NCI-H1694 (cell line): ENCODE measurements at places on chromosomes 16 and 17.
A peak's percentile ranks its signal among the peaks of the same experiment; 100 is the strongest.

DNA sequence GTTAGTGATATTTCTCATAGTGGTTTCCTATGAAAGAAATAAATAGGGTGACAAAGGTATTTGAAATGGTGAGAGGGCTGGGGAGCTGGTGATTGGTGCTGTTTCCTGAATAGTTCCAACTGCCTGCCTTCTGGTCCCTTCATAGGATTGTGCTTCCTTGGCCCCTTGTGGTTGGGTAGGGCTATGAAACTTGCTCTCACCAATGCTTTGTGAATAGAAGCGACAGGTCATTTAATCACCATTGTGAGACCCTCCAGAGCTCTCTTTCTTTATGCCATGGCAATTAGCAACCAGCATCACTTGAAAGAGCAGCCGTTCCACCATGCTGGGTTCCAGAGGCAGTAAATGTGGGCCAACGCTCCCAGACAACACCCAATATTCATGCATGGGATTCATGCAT lies 23.7 kb upstream of the WWOX start:
- no peak for DNase-seq

DNA sequence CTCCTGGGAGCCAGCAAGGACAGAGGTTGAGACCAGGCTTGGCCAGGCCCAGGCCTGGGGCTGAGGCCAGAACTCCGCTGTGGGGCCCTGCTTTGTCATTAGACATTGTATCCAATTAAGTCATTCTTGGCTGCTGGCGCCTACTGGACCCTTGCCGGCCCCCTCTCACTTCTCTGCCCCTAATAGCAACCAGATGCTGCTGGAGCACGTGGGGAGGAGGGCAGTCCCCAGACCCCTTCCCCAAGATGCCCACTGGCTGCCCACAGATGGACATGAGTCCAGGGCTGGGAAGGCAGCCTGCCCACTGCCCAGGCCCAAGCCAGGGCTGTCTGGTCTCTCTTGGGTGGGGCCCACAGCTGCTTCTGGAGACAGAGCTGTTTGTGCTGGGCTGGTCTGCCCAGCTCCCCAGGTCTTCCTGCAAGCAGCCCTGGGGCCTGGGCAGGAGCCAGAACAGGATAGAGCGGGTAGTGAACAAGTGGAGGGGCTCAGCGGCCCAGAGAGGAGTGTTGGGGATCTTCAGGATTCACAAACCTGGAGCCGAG lies 7.8 kb downstream of the PLXDC1 start:
- DNase-seq = no peak

DNA sequence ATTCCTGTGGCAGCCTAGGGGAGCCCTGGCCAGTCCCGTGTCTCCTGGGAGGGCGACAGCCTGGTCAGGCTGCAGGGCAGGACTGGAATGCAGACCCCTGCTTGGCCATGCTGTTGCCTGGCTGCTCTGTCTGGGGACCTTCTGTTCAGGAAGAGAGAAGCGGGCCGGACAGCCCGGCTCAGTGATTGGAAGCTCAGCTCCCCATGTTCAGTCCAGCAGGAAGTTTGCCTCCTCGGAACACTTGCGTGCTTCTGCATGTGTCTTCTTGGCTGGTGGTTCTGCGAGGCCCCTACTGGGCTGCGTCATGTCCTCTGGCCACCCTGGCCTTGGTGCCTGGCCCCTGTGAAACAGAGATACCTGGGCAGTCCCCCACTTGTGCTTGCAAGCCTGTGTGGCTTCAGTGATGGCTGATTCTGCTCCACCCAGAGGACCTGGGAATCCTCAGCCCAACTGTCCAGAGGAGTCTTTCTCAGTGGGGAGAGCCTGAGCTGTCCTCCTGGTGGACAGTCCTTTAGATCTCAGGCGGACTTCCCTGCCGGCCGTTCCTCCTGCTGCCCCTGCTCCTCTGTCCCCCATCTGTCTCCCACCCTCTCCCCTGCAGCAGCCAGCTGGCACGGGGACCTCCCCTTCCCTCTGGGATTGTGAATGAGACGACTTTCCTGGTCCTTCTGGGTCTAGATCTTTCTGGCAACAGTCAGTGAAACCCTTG lies 279.5 kb downstream of the SEC14L1 start:
- DNase-seq = no peak

GRCh38 chr16:50152351-50152806 lies 727 bp upstream of the TENT4B start:
- no peak for DNase-seq

DNA sequence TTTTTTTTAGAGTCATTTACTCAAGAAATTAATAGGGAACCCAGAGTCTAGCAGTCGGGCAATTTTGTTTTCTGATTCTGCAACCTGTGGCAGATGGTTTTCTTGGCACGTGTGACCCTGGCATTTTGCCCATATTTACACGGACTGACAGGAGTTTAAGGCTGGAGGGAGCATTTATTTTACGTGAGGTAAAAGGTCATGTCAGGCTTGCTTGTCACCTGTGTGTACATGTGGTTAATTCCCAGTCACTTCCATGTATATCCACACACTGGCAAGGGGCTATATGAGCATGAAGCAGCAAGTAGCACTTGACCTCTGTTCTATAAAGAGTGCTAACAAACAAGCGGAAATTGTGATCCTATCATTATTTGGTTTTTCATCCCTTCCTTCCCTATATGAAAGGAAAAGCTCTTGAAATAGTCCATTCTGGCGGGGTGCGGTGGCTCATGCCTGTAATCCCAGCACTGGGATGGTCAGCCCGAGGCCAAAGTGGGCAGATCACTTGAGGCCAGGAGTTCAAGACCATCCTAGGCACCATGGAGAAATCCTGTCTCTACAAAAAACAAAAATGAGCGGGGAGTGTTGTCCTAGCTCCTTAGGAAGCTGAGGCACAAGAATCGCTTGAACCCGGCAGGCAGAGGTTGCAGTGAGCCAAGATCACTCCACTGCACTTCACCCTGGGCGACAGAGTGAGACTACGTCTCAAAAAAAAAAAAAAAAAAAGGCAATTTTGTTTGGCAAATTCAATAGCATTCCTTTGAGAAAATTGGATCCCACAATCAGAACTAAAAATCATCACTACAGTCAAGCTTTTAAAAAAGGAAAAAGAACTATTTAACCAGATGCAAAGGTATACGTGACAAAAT lies 2.1 kb downstream of the SPAG9 start:
- DNase-seq = peak; percentile 87

GRCh38 chr16:50538411-50539052 lies 9.7 kb upstream of the NKD1 start:
- no peak for DNase-seq

DNA sequence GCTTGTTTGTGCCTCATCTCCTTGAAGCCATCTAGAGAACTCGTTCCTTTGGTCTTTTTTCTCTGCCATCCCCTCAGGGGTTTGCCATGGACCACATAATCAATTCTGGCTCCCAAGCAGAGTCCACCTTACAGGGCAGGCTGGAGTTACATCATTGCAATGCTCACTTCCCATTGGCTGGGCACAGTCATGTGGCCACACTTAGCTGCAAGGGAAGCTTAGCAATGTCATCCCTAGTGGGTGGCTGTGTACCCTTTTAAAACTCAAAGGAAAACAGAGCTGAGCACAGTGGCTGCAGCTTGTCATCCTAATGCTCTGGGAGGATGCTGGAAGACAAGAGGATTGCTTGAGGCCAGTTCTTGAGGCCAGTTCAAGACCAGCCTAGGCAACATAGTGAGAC lies 41.9 kb upstream of the POLR3E start:
- no peak for DNase-seq

- DNase-seq = no peak
These were observed 61.2 kb downstream of the USP31 start for GRCh38 chr16:23088018-23088417.

GRCh38 chr17:82019690-82020571 lies 2.7 kb downstream of the CENPX start:
- peak; percentile 53 for DNase-seq

DNA sequence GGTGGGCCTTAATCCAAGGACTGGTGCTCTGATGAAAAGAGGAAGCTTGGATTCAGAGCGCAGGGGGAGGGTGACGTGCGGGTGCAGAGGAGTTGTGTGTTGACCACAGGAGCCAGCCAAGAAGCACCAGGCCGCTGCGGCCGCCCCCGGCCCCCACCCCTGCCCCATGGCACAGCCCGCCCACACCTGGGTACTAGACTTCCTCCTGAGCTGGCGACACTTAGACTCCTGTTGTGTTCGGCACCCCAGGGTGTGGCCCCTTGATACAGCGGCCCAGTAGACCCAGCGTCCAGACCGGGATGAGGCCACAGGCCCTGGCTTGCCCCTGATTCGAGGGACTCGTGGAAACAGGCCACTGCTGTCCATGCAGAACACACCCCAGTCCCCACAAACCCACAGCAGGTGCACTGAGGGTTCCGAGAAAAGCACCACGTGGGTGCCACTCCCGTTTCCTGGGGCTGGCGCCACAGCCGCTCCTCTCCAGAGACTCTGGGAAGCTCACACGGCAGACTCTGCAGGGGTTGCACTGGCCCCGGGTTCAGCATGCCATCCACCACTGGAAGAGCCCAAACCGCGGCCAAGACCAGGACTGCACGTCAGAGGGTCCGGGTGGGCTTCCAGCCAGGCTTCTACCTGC lies 5.7 kb upstream of the SNAI3 start:
- DNase-seq = no peak

- DNase-seq = no peak
These were observed 3.3 kb downstream of the SYNRG start for GRCh38 chr17:37605813-37606505.

GRCh38 chr17:44604768-44605485 lies 47.6 kb downstream of the FZD2 start:
- no peak for DNase-seq

DNA sequence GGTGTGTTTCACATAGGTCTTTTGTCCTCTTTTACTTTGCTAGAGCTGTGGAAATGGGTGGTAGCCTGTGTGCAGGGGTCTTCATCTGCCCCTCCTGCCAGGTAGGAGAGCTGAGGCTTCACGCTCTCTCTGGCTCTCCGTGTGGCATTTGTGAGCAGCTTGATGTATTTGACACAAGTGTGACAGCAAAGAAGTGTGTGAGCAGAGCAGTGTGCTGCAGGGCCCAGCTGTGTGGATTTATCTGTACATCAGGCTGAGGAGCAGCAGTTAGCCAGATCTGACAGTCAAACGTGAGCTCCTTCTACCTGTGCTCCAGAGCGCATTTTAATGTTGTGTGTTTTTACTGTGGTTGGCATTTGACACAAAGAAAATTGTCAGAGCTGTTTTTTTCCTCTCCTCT lies 101.8 kb downstream of the FTO start:
- no peak for DNase-seq

DNA sequence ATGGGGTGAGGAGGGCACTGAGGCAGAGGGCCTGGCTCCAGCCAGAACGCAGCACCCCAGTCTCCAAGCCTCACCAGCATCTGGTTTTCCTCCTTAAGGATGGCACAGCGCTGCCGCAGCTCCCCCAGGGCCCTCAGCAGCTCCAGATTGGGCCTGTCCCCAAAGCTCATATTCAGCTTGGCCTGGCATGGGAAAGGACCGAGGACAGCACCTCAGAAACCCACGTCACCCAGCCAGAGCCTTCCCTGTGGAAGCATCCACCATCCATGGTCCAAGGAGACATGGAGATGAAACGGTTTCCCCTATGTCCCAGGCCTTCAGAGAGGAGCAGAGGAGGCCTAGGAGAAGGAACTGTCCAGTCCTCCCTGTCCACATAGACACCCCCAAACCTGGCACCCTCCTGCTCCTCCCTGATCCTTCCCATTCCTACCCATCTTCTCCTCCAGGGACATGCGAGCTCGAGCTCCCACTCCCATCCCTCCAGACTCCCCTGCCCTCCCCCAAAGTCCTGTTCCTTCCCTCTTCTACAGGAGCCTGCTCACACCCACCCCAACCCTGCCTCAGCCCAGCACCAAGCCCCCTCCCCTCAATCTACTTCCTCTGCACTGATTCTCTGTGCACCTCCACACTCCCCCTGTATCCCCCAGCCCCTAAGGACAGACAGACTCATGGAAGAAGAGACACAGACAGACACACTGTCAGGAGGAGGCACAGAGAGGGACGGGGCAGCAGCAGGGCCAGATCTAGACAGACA lies 1.8 kb downstream of the TSPOAP1 start:
- no peak for DNase-seq

DNA sequence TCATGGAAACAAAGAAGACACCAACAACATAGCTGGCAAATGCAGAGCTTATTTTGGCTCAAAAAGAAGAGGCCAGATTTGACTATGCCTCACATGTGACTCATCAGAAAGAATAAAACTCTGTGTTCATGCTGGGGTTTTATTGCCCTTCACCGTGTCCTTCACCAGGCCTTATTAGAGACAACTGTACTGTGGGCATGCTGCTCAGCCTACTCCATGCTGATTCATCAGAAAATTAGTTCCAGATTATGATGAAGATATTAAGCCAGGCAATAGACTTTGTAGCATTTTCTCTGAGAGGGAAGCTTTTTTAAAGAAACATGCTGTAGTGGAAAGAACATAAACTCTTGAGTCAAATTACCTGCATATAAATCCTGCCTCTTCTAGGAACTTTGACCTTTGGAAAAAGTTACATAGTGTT lies 89.8 kb downstream of the CYB561 start:
- no peak for DNase-seq

- DNase-seq = no peak
These were observed 1.2 kb downstream of the KCNJ16 start for GRCh38 chr17:70076189-70076588.

DNA sequence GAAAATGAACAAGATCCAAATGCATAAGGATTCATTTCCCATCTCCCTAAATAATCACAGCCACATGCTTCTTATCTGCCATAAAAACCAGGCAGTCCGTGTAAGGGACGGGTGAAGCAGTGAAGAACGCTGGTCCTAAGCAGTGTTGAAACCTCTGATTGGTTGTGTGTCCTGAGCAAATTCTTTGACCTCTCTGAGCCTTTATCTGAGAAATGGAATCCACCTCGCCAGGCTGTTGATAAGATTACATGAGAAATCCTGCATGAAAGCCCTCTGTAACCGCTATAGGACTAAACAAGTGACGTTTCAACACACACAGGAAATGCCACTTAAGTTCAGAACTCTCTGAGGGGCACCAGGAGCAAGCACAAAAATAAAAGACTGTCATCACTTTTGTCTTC lies 26.8 kb downstream of the GAS7 start:
- no peak for DNase-seq

GRCh38 chr16:55552621-55553020 lies 13.9 kb upstream of the CAPNS2 start:
- DNase-seq = no peak

- DNase-seq = peak; percentile 21
These were observed 40.3 kb upstream of the TNRC6A start for GRCh38 chr16:24689128-24689527.

GRCh38 chr17:31672161-31672819 lies 186.8 kb downstream of the COPRS start:
- no peak for DNase-seq

GRCh38 chr17:7886227-7887037 lies 2.2 kb upstream of the CHD3 start:
- DNase-seq = peak; percentile 56

GRCh38 chr17:43416998-43417890 lies 18.5 kb downstream of the ARL4D start:
- peak; percentile 26 for DNase-seq

GRCh38 chr17:80955671-80956280 lies 35.9 kb upstream of the CHMP6 start:
- no peak for DNase-seq

DNA sequence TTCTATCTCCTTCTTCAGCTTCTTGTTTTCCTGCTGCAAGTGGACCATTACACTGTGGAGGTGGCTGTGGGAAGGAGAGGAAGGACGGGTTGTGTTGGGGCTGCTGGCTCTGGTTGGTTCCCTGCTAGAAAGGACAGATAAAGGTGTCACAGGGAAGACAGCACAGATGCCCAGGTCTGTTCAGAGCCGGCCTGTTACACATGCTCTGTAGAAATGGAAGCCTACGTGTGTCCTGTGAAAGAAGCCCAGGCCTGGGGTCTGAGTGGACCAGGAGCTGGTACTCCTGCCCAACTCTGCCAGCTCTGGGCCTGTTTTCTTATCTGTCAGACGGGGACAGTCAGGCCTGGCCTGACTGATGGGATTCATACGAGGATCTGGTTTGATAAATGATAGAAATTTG lies 26.4 kb downstream of the DHX38 start:
- DNase-seq = no peak
